ENCODE measurements at places on chromosomes 7 and 10. TPM values are rescaled to one million over a fixed set of nuclear protein-coding genes. Genes with fewer than 3 reads are reported as not detected.

ASL gene
- 44.1 TPM for polyA plus RNA-seq

CYP3A5 gene
- polyA plus RNA-seq, result 2.5 TPM

MALRD1 gene
- polyA plus RNA-seq, result 2.1 TPM

AZGP1 gene
- polyA plus RNA-seq, result 56.0 TPM

ATRNL1 gene
- polyA plus RNA-seq, result 27.6 TPM

HPSE2 gene
- 1.4 TPM for polyA plus RNA-seq

POU6F2 gene
- polyA plus RNA-seq, result 0.11 TPM

PRF1 gene
- 0.42 TPM for polyA plus RNA-seq
